ENCODE measurements at places on chromosomes 2 and 18.
A peak's percentile ranks its signal among the peaks of the same experiment; 100 is the strongest.

GRCh38 chr18:22020867-22021370, 148.5 kb upstream of the GATA6 start:
- no peak for DNase-seq

- DNase-seq = no peak
Measured at GRCh38 chr18:62152844-62153243, 34.0 kb downstream of the PIGN start.

- DNase-seq = no peak
Measured at GRCh38 chr18:38930881-38931753, 1365.5 kb upstream of the CELF4 start.

DNA sequence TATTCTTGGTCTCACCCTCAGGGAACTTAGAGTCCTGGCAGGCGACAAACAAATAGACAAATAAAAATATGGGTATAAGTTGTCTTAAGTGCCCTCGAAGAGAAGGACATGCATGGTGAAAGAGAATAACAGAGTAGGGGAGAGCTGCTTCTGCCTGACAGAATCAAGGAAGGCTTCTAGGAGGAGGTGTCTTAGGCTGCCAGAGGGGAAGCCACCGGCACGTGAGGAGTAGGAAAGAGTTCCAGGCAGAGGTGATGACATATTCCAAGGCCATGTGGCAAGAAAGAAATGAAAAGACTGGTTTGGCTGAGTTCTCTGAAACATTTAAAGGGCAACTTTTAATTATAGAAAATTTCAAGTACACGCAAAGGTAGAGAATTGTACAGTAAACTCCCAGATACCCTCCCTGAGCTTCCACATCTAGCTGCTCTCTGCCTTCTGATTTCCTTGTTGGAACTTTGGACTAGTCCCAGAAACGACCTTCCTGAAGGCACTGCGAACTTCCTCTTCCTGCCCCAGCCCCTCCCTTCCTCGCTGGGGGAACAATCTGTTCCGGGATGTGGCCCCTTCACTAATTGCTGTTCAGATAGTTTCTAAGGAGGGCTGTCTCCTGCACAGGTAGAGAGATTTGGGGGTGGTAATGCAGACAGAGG, 91.7 kb downstream of the DYSF start:
- DNase-seq = no peak

DNA sequence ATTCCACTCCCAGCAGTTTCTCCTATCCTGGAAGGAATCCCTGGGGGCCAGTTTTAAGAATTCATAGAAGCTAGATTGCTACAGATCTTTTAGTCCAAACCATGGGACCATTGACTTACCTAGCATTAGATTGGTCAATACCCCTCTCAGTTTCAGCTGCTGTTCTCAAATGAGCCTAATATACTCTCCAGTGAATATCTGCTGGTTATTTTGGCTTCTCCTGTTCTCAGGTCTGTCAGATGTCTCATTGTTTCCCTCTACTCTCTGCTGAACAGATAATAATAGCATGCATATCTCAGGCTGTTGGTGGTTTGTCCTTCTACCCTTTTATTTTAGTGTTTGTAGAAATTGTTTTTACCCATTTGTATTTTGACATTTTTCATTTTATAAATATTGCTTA, 99.5 kb downstream of the FHOD3 start:
- no peak for DNase-seq

- peak; percentile 95 for DNase-seq
Measured at GRCh38 chr2:241680827-241681599, 5.6 kb downstream of the DTYMK start.

DNA sequence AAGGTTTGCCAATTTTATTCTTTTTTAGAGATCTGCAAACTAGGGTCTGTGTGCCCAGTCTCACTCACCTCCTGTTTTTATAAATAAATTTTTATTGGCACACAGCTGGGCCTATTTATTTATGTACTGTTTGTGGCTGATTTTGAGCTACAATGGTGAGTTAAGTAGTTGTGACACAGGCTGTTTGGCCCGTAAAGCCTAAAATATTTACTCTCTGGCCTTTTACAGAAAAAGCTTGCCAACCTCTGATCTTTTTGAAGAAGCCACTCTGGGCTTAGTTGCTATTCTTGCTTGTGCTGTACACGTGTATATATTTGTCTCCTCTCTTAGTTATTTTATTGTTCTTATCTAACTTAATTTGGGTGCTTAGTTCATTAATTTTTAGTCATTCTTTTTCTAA, 14.5 kb downstream of the NAB1 start:
- DNase-seq = no peak

GRCh38 chr18:31493171-31493570, 4.8 kb upstream of the DSG2 start:
- DNase-seq = no peak

DNA sequence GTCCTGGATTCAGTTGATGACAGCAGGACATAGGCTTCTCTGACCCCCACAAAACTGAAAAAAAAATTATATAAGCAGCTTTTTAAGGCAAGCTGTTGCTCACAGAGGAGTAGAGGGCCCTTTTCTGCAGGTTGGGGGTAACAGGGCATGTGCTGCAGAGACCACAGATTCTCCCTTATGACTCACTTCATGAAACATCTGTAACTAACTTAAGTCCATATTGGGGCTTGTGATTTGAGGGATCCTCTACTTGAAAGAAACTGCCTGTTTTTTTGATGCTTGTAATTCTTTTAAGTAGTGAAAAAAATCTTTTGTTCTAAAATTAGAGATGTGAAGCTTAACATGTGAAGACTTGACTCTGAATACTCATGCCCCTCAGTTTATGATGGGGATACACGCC, 33.4 kb downstream of the XRCC5 start:
- DNase-seq = peak; percentile 37

- no peak for DNase-seq
Measured at GRCh38 chr2:54775710-54776109, 52.2 kb downstream of the EML6 start.

DNA sequence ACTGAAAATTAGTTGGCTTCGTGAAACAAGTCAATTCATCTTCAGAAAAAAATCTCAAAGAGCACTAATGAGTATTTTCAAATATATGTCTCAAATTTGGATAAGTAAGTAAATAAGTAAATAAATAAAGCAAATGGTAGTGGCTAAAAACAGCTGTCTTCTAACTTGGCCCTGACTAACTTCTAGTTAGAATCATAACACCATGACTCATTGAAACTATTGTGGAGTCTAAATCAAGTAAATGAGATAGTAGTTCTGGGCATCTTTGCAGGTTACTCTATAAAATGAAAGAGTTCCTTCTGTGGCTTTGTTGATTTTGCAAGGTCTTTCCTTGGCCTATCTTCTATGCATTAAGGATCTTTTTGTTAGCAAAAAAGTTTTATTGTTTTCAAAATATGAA, 110.7 kb downstream of the SLC8A1 start:
- peak; percentile 54 for DNase-seq

- DNase-seq = no peak
Measured at GRCh38 chr2:211404098-211404497, 847.7 kb downstream of the CPS1 start.

DNA sequence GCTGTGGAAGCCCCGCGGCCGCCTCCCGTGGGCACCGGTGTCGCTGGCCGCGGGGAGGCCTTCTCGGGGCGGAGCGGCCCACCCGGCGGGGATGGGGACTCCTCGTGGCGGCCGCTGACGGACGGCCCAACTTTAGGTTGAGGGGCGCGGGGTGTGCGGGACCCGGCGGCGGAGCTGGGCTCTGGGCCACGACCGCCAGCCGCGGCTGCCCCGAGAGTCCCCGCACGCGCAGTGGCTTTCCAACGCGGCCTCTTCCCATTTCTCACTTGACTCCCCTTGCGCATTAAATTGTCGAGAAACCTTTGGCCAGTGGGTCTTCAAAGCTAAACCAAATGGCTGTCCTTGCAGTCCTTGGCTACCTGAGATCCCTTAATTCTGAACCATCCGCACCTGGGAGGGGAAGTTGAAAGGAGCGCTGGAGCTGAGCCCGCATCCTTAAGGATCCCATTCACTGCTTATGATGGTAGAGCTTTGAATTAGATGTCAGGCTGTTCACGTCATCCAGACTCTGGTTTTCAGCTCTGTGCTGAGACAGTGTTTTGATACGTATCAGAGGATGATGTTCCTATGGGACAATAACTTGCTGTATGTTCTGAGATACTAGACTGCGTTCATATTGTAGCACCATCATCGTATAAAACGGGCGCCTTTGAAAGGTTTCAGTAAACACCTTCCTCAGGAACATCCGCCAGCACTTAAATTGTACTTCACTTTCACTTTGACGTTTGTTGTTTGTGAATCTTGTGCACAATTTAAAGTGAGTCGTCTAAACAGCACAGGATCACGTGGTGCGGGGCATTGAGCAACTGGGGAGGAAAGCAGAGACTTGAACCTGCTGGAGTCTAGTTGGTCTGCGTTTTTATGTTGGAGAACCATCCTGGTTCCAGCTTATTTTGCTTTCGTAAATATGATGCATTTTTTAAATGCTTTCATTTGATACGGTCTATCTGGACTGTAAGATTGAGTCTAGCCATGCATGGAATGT, 874 bp downstream of the CLIP4 start:
- peak; percentile 89 for DNase-seq

DNA sequence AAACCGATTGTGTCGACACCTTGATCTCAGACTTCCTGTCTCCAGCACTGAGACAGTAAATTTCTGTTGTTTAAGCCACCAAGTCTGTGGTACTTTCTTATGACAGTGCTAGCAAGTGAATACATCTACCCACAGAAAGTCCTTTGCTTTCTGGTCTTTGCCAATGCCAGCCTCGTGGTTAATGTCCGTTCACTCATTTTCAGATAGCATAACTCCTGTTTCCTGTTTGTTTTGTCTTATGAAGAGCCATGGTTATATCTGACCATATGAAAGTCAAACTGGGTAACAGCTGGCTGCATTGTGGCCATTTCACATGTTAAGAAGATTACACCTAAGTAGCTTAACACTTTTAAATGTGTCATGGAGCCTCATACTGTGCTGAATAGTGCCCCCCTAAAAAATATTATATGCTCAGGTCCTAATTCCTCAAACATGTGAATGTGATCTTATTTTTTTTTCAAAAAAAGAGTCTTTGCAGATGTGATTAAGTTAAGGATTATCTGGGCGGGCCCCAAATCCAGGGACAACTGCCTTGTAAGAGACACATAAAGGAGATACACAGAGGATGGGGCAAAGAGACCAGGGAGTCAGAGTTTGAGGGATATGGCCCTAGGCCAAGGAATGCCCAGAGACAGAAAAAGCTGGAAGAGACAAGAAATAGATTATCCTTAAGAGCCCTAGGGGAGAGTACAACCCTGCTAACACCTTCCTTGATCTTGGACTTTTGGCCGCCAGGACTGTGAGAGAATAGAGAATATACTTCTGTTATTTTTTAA, 118.0 kb downstream of the KCNE4 start:
- DNase-seq = no peak

DNA sequence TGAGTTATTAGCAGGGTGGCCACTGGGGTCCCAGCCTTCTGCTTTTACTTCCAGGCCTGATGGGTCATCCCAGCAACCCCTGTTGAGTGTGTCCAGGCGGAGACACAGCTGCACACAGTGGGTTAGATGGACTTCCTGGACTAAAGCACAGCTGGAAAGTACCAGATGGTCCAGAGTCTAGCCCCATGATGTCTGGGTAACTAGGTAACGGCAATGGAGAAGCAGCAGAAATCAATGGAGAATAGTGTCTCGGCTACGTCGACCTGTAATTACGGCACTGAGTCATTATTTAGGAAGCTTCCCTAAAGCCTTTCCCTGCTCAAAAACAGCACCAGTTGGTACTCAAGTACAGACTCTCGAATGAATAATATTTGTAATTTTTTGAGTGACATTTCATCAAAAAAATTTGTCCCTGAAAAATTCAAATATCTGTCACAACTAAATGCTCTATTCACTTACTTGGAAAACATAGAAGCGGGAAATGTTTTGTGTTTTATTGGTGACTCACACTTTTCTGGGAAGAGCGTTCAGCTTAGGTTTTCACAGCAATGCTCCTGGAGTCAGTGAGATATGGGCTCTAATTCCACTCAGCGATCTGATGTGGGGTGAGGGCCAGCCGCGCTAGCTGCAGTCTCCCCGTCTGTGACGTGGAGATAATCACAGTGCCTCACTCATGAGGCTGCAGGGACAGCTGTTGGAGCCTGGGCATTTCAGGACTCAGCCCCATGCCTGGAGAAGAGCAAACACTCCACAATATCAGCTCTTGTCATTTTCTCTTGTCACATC, 16.2 kb upstream of the ARL4C start:
- peak; percentile 59 for DNase-seq

GRCh38 chr18:28045176-28045810, 131.6 kb downstream of the CDH2 start:
- peak; percentile 55 for DNase-seq

DNA sequence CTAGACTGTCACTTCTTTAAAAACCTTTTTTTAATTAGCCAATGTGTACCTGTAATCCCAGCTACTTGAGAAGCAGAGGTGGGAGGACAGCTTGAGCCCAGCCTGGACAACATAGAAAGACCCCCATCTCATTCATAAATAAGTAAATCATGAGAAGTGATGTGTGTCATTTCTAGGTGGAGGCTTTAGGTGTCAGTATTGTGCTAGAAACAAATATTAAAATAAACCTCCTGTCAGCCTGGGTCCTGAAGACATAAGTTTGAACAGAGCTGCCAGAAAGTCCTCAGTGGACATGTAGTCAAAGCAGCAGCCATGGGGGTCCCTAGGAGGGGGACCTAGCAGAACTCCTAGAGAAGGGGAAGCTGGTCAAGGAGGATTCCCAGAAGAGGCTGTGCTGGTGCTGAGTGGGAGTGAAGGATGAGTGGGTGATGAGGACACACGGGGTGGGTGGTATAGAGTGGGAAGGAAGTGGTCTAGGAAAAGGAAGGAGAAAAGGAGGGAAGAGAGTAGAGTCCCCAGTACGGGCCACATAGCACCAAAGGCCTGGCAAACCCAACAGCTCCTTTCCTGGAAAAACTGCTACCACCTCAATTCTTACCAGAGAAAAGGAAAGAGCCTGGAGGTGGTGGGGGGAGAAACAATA, 316.6 kb upstream of the NCKAP5 start:
- peak; percentile 38 for DNase-seq

- DNase-seq = no peak
Measured at GRCh38 chr2:158366342-158366741, 90.2 kb downstream of the CCDC148 start.

GRCh38 chr18:77020561-77020960, 112.0 kb downstream of the MBP start:
- no peak for DNase-seq
